Right forelimb (tissue), 1 donor: ENCODE measurements at places on chromosomes 3 and 15.

DNA sequence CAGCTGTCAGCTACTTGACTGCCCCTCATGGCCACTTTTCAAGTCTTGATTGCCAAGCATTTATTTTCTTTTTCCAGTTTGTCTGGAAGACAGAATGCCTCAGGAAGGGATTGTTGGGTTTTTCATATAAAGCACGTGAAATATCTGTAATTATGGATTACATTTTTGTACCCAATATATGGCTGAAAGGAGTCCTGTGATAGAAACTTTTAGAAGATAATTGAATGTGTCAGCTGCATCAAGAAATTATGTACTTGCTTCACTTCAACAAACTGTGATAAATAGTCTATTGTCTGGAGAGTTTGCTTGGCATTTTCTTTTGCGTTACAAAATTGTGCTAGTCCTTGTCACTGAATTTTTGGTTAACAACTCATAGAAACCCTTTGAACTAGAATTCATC lies 247.9 kb upstream of the SLCO3A1 start:
- DNase-seq, result no peak

DNA sequence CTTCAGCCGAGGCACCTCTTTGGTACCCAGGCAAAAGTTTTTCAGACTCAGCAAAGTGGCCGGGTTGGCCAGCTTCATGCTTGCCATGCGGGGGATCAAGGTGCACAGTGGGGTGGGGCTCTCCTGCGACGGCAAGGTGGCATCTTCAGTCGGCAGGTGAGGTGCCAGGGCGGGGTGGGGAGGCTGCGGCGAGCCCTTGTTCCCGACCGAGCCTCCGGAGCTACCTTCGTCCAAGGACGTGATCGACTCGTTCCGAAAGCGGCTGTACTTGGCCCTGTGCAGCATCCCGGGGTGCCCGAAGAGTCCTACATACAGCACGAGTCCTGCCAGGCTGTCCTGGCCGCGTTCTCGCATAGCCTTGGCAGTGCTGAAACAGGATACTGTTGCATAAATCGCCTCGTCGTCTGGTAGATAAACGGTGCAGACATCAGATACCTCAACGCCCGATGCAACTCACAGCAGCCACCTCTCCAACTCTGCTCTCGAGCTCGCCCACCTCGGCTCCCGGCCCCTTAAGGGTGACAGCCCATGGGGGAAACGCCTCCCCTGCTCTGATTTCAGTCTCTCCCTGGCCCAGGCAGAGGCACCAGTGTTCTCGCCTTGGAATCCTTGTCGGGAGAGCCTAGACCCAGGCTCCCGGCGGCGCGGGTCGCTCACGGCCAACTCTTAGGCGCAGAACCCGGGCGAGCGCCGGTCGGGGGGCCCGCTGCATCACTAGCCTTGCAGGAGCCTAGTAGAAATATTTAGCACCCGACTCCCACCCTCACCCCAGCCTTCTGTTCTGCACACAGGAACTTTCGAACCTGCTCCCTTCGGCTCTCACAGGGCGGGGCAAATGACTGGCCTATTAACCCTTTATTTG lies 826 bp downstream of the SHC4 start:
- peak; percentile 62 for DNase-seq

DNA sequence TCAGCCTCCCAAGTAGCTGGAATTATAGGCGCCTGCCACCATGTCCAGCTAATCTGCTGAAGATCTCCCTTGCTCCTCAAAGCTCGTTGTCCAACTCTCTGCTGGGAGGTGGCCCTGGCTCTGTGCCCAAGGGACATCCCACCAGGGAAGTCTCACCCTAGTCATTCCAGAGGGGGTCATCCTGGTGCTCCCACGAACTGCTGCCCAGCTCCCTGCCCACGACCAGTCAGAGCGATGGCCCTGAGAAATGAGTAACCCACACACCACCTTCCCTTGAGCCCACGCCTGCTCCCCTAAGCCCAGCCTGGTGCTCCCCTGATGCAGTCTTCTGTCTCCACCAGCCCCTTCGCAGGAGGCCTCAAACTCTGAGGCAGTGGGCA lies 5.2 kb downstream of the KLHL25 start:
- DNase-seq, result no peak

DNA sequence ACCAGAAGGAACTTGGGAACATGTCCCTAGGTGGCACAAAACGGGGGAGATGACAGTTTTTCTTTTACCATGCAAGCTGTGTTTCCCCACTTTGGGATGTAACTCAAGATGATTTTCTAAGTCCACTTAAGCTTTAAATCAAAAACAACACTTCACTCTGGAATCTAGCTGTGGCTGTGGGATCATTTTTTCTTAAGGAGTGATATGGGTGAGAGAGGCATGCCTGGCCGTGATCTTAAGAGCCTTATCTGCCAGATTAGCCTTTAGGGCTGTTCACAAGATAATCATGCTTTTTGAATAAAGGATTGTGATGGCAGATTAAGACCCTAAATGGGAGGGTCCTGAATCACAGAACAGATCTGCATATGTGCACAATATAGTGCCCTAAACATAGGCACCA lies 384.8 kb upstream of the SEMA6D start:
- no peak for DNase-seq

DNA sequence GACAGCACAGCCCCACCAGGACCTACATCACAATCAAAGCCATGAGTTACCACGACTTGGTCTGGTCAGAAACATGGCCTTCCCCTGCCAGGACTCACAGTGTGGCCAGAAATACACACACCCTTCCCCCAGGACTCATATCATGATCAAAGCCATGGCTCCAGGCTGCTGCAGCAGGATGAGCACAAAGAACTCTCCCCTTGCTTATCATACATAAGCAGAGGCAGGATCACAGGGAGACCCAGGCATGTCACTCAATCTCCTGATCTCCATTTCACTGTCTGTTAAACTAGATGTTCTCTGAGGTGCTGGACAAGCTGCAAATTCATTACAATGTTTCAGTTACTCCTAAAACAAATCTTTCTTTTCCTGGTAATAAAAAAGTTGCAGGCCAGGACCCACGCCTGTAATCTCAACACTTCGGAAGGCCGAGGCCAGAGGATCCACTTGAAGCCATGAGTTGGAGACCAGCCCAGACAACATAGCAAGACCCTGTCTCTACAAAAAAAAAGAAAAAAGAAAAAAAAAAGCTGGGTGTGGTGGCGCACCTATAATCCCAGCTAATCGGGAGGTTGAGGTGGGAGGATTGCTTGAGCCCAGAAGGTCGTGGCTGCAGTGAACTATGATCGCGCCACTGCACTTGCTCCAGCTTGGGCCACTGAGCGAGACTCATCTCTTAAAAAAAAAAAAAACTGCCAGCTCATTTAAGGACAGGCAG lies 1.2 kb downstream of the PFKFB4 start:
- no peak for DNase-seq

GRCh38 chr3:51706788-51707731 lies at the start of gene GRM2:
GRM2 (plus strand) TSS chr3:51707068; CDS start chr3:51708984, 1,916 bp downstream.
- peak; percentile 90 for DNase-seq

- DNase-seq, result no peak
Observed at GRCh38 chr3:85652360-85652759, 693.6 kb downstream of the CADM2 start.

DNA sequence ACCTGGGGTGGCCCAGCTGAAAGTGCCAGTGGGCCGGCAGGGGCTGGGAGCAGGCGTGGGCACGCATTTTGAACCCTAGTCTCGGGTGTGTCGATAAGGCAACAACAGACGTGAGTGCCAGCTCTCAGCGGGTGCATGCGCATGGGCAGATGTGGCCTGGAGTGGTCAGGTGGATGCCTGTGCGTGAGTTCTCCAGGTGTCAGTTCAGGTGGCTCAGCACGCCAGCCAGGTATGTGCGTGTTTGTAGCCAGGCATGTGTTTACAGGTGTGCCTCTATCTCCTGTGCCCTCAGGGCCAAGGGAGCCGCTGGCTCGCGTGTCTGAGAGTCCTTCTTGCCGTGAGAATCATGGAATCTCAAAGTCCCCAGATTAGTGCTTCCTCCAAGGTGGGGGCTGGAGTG lies 14.8 kb downstream of the CYP1A2 start:
- DNase-seq, result no peak

DNA sequence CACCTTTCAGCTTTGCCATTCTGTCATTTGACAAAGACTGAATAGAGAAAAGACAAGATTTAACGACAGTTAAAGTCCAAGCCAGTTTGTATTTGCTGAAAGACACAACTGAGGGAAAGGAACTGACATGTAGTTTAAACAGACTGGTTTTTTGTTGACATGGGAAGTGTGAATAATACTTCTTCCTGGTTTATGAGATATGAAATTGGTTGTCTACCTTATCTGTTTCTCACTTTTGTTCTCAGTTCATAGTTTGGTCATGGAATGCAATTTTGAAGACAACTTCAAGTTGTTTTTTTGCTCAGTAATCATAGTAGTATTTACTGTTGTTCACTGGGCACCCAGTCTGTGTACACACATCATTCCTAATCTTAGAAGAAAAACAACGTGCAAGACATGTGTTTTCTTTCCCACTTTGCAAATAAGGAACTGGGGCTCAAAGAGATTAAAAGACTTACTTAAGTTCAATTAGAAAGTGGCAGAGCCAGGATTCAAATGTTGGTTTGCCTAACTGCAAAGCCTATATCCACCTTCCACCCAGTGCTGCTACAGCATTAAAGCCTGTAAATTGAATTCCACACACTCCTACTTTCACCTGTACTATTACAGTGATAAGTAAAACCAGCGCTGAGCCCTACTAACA lies 103.5 kb downstream of the LPP start:
- no peak for DNase-seq

DNA sequence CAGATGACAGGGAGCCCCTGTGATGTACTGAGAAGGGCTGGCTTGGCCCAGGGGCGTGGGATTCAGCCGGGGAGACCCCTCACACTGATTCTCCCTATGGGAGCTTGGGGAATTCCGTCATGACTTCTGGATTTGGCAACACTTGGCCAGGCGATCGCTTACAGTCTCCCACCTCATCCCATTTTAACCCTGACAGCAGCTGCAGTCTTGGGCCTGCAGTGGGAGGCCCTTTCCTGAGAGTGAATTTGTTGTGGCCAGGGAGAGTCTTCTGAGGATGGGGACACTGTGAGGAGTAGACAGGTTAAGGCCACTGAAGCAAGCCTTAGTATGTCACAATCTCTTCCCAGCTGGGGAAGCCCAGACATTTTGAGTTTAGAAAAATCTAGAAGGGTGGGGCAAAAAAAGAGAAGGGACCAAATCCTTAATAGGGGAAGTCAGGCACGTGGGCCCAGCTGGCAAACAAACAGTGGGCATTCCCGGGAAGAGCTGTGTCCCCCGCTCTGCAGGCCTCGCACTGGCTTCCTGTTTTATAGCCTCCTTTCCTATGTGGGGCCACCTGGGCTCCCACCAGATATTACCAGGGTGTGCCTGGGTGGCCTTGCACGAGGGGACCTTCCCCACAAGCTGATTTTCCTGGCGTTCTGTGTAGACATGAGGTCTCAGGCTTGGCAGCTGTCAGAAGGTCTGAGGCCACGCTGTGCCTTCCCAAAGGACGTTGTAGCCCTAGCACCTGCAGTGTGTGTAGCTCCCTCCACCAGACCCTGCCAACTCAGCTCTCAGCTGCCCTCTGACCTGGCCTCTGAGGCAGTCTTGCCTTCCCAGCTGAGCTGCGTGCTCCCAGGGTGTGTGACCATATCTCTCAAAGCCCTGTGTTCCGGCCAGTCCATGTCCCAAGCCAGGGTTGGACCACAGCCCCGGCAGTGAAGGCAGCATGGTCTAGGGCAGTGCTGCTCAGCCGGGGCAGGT lies 64.5 kb downstream of the FEM1B start:
- no peak for DNase-seq

GRCh38 chr3:177751770-177752169 lies 554.5 kb upstream of the TBL1XR1 start:
- no peak for DNase-seq

GRCh38 chr3:106552351-106553043 lies 683.7 kb upstream of the CBLB start:
- DNase-seq, result no peak

DNA sequence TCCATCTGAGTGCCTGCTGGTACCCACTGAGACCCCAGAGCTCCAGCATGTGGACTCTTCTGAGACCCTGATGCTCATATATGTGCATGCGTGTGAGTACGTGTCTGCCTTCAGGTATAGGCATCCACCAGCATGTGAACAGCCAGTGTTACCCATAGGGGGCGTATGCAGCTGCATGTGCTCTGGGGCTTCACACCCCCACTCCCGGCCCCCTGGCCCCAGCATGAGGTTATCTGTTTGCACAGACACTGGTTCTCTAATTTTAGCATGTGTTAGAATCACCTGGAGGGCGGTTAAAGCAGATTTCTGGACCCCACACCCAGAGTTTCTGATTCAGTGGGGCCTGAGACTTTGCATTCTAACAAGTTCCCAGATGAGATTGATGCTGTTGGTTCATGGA lies 824 bp upstream of the CILP start:
- no peak for DNase-seq

DNA sequence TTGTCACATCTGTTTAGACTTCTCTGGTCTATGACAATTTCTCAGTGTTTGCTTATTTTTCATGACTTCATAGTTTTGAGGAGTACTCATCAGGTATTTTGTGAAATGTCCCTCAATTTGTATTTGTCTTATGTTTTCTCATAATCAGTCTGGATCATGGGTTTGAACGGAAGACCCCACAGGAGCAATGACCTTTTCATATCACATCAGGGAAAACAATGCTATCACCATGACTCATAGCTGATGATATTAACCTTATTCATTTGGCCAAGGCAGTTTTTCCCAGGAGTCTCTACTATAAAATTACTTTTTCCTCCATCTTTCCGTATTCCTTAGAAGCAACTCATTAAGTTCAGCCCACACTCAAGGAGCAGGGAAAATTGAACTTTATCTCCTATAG lies 32.7 kb downstream of the AADACL2 start:
- no peak for DNase-seq

DNA sequence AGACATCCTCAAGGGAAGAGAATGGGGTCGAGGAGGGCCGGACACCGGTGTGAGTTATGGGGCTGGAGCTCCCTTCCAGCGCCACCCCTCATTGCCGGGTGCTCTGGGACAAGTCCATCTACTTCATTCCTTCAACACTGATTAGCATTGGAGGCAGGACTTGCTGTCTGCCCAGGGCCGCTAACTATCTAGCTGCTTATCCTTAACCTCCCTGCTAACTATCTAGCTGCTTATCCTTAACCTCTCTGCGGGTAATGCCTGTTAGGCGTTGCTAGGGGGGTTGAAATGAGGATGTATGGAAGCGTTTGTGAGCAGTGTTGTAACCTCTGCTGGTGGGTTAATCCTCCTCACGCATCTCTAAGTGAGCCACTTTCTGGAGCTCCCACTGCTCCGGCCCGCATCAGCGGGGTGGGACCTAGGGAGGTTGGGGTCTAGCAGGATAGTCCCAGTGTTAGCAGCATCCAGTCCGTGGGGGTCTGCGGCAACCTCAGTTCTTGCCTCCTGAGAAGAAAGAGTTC lies 10.9 kb upstream of the CHAC1 start:
- DNase-seq, result no peak

DNA sequence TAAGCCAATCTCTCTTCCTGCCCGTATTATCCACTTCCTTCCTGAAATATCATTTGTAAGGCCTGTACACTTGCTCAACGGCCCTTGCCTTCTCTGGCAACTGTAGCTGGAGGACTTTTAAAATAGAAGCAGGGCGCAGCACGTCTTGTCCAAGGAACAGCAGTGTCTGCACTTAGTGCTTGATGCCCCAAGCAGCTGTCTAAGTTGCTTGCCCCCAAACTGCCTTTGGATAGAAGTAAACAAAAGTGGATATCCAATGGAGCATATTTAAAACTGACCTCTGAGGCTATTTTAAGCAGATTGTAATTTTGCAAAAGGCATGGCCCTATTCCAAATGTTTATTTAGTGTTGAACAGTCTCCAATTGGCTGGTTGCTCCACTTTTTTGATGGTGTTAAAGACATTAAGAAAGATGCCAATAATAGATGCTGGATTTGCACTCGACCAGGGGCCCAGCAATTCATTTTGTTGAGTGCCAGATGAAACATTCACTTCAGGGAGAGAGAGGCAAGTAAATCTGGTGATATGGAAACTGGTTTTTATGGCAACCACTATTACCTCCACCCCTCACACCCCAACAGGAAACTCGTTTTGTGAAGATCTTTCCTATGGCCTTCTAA lies 526.8 kb upstream of the TBL1XR1 start:
- peak; percentile 63 for DNase-seq
